ENCODE measurements at places on chromosomes 2 and 18. TPM values are rescaled to one million over a fixed set of nuclear protein-coding genes. Genes with fewer than 3 reads are reported as not detected.
A peak's percentile ranks its signal among the peaks of the same experiment; 100 is the strongest.

The OR6B2 gene
- not detected for polyA plus RNA-seq

GRCh38 chr2:144067506-144067905 is 452.4 kb downstream of the ZEB2 start:
- DNase-seq, result no peak

GRCh38 chr18:77098029-77098428 is 34.6 kb downstream of the MBP start:
- no peak for DNase-seq

GRCh38 chr18:51069885-51070284 is 39.9 kb downstream of the SMAD4 start:
- no peak for DNase-seq

- DNase-seq, result no peak
Observed at GRCh38 chr2:234403074-234403473, 93.8 kb downstream of the ARL4C start.

GRCh38 chr2:19198381-19198780 is 160.0 kb downstream of the OSR1 start:
- peak; percentile 60 for DNase-seq

DNA sequence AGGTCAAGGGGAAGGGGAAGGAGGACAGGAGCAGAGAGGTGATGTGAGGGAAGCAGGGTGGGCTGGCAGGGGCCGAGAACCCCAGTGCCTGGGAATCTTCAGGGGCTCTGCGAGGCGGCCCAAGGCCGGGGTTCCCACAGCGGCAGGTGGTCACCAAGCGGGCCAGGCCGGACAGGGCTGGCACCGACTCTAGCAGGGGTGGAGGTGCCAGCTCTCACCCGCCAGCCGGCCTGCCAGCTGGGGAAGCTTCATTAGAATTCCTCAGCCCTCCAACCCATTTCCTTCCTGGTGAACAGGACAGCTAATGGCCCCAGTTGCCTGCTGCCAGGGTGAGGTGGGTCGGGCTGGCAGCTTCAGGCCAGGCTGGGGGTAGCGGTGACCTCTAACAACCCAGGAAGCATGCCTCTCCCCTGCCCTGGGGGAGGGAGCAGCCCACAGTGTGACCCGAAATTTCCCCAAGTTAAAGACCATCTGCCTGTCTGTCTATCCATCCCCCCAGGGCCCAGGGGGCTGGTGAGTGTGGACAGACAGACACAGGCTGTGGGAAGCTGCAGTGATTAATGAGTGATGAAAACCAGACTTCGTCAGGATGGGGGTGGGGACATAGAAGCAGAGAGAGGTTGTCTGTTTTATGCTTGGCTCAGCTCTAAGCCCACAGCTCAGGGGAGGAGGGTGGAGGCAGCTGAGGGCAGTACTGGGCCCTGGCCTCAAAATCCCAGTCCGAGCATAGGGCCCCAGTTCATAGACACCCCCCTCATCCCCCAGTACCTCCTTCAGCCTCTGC is 144.1 kb downstream of the ZFP36L2 start:
- DNase-seq, result no peak

- DNase-seq, result no peak
Observed at GRCh38 chr2:203450561-203450960, 84.5 kb downstream of the RAPH1 start.

Data from hindlimb muscle (tissue), 1 donor.